ENCODE measurements at places on chromosomes 12 and 14. TPM values are rescaled to one million over a fixed set of nuclear protein-coding genes. Genes with fewer than 3 reads are reported as not detected.
A peak's percentile ranks its signal among the peaks of the same experiment; 100 is the strongest.

PPM1A gene
- total RNA-seq = 50.2 TPM

G2E3 gene
- total RNA-seq = 14.0 TPM

VRTN gene
- total RNA-seq = not detected

WNK1 gene
- total RNA-seq = 215 TPM

NINJ2 gene
- 23.4 TPM for total RNA-seq

GPR68 gene
- 6.3 TPM for total RNA-seq

GTF2A1 gene
- total RNA-seq = 24.0 TPM

GRCh38 chr14:105388976-105389375 is 9.4 kb upstream of the TEX22 start:
- DNase-seq = no peak
- no peaks in the 10 kb centered on the region for H3K27me3 ChIP-seq
- H3K4me3 ChIP-seq = no peak overlapping the region
- peak overlapping the region; percentile 6 for H3K27ac ChIP-seq
- peaks cover 19% of the 10 kb centered on the region for H3K4me1 ChIP-seq
- H3K36me3 ChIP-seq = peaks cover 25% of the 10 kb centered on the region

DNA sequence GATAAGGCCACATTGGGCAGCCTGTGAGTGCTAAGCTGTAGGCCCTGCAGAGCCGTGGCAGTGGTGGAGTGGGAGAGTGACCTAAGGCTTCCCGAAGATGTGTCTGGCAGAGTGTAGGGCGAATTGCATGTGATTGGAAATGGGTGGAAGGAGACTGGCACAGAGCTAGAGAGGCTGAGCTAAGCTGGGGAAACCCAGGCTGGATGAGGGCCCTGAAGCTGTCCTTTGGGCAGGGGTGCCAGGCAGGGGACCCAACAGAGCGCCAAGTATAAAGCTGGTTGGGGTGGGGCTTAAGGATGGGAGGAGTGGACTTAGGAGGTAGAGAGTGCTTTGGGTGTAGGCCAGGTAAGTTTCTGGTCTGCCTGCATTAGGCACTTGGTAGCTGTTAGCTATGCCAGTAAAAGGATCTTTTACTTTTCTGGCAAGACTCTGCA is 47.9 kb downstream of the WDR20 start:
- no peak overlapping the region for H3K27ac ChIP-seq
- no peak for DNase-seq
- H3K4me3 ChIP-seq = no peak overlapping the region
- H3K27me3 ChIP-seq = no peaks in the 10 kb centered on the region
- peaks cover 18% of the 10 kb centered on the region for H3K4me1 ChIP-seq
- no peaks in the 10 kb centered on the region for H3K36me3 ChIP-seq

DNA sequence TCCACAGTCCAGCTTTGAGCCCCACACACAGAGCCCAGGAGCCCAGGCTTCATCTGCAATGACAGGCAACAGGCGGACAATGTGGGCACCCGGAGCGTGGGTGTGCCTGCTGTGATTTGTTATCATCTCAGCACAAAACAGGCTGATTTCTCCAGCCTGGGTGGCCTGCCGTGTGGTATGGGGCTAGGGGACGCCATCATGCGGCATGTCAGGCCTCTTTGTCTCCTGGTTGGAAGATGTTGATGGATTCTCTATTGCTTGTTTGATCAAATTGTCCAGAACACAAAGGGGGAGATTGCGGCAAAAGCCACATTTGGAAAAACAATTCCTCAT is 147.1 kb downstream of the KIF26A start:
- H3K4me3 ChIP-seq = no peak overlapping the region
- no peaks in the 10 kb centered on the region for H3K27me3 ChIP-seq
- peak; percentile 36 for DNase-seq
- H3K4me1 ChIP-seq = no peaks in the 10 kb centered on the region

DNA sequence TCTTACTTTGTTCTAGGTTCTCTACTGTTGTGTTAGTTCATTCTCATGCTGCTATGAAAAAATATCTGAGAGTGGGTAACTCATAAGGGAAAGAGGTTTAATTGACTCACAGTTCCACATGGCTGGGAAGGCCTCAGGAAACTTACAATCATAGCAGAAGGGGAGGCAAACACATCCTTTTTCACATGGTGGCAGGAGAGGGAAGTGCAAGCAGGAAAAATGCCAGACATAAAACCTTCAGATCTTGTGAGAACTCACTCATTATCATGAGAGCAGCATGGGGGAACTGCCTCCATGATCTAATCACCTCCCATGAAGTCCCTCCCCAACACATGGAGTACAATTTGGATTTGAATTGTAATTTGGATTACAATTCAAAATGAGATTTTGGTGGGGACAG is 69.6 kb downstream of the MGST1 start:
- no peak for DNase-seq
- no peaks in the 10 kb centered on the region for H3K4me1 ChIP-seq
- H3K4me3 ChIP-seq = no peak overlapping the region
- H3K36me3 ChIP-seq = no peaks in the 10 kb centered on the region
- H3K27me3 ChIP-seq = no peaks in the 10 kb centered on the region

DNA sequence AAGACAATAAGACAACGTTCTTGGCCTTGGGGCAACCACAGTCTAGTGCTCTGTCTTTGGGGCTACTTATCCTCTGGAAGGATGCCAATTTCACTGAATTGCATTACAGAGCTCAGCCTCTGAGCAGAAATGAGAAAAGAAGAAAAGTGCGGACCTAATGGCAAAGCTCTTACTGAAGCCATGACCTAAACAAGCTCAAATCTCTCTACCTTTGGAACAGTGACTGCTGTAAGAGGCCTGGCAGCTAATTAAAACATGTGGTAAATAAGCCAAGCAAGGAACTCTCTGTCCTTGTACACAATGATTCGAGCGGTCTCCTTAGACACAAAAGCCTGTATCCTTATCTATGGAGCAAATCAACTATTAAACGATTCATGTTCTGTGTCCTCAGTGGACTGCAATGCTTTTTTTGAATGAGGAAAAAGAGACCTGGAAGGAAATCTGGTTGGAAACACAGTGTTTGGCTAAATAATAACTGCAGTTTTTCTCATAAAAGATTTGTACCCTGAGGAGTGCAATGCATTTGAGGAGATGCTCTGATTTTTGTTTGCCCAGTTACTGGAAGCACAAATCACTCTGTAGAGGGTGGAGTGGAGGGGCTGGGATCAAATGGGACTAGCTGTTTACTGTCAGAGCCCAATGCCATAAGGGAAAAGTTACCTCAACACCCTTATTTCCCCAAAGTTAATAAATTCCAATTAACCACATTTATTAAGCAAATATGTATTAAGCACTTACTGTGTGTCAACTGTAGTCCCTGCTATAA is 113.9 kb downstream of the NDUFA12 start:
- H3K27me3 ChIP-seq = no peaks in the 10 kb centered on the region
- DNase-seq = no peak
- H3K4me3 ChIP-seq = no peak overlapping the region
- no peaks in the 10 kb centered on the region for H3K36me3 ChIP-seq

DNA sequence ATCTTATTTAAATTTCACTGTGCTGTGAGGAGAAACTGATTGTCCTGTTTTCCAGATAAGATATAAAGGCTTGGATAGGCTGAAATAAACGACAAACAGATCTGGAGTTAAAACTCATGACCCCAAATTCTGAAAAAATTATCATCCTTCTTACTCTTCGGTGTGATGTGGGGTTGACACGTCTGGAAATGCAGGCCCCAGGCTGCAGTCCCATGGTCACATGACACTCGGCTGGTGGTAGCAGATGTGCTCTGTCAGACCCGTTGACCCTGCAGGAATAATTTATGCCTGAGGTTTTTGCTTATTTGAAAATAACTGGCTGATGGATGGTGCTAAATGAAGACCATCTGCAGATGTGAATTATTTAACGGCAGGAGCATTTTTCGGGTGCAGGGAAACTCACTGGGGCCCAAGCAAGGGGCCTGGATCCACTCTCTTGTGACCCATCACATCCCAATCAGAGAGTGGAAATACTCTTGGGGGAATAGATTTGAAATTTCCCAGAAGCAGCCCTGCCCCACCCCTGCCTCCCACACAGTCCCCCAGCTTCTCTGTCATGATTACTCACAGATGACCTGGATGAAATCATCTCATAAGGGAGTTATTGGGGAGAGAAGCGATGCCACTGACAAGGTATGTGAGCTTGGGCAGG is 47.7 kb upstream of the CMKLR1 start:
- H3K27me3 ChIP-seq = no peaks in the 10 kb centered on the region
- no peaks in the 10 kb centered on the region for H3K36me3 ChIP-seq
- no peak for DNase-seq
- no peak overlapping the region for H3K27ac ChIP-seq
- no peak overlapping the region for H3K4me3 ChIP-seq

- H3K27me3 ChIP-seq = no peaks in the 10 kb centered on the region
- no peaks in the 10 kb centered on the region for H3K36me3 ChIP-seq
- no peaks in the 10 kb centered on the region for H3K4me1 ChIP-seq
- H3K4me3 ChIP-seq = no peak overlapping the region
Observed at GRCh38 chr12:28824193-28824846, 324.8 kb upstream of the FAR2 start.

GRCh38 chr12:84807249-84807648 is 105.3 kb downstream of the SLC6A15 start:
- H3K36me3 ChIP-seq = no peaks in the 10 kb centered on the region
- no peak for DNase-seq
- no peak overlapping the region for H3K27ac ChIP-seq
- H3K27me3 ChIP-seq = no peaks in the 10 kb centered on the region

DNA sequence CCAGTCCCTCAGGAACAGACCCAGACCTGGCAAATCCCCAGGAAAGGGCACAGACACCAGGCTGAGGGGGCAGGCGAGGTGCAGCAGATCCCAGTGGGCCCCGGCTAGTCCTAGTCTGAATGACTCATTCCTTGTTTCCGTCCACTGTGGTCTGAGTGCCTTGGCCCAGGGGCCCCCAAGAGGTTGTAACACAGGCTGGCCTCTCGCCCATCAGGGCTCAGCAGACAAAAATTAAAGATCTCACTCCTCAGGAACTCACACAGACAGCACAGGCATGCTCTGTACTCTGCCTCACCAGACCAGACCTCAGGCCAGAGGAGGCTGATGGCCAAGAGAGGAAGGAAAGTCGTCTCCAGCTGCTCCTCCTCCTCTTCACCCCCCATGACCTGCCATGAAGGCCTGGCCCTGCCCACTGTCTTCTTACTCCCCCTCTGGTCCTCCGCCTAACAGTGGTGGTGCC is 7.7 kb upstream of the LTBP2 start:
- no peaks in the 10 kb centered on the region for H3K27me3 ChIP-seq
- H3K4me3 ChIP-seq = no peak overlapping the region
- peak; percentile 68 for DNase-seq
- H3K4me1 ChIP-seq = peaks cover 51% of the 10 kb centered on the region

Data from upper lobe of right lung (tissue), 1 donor.